Right renal pelvis (tissue), 4 donors: ENCODE measurements at places on chromosomes 1 and 21. TPM values are rescaled to one million over a fixed set of nuclear protein-coding genes. Genes with fewer than 3 reads are reported as not detected.

Gene SELP
- 7.4 TPM for polyA plus RNA-seq

DNA sequence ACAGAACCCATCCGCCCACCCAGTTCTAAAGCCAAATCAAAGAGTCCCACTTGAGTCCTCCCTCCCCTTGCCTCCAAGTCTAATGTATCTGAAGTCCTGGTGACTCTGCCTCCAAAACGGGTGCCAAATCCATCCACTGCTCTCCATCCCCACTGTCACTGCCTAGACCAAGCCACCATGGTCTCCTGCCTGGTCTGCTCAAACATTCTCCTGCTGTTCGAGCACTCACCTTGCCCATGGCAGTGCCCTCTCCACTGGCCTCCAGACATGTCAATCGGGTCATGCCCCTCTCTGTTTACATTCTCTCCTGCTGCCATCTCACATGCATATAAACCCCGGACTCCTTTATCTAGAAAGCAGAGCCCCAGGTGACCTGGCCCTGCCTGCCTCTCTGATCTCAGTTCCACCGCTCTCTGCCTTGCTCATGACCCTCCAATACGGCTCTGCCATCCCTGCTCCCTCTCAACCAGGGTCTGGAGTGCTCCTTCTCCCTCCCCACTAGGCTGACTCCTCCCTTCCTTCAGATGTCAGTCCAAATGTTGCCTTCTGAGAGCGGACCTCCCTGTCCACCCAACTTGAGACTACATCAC, 32.1 kb upstream of the MX1 start:
- DNase-seq, result no peak

Gene KCNC4
- polyA plus RNA-seq, result 5.9 TPM

DNA sequence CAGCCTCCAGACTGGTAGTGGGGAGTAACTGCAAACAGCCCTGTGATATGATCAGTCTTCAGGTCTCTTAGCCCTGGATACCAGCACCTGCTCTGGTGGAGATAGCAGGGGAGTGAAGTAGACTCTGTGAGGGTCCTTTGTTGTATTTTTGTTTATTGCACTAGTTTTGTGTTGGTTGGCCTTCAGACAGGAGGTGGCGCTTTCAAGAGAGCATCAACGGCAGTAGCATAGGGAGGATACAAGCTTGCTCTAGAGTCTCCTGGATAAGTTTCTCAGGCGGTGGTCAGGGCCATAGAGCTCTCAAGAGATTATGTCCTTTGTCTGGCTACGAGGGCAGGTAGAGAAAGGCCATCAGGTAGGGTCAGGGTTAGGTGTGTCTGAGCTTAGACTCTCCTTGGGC, 116.4 kb downstream of the USH2A start:
- no peak for DNase-seq

Gene DPH2
- polyA plus RNA-seq, result 24.7 TPM

GRCh38 chr21:44848821-44849521, 24.5 kb downstream of the PTTG1IP start:
- no peak for DNase-seq

- no peak for DNase-seq
Measured at GRCh38 chr1:8745749-8746390, 71.6 kb downstream of the RERE start.

DNA sequence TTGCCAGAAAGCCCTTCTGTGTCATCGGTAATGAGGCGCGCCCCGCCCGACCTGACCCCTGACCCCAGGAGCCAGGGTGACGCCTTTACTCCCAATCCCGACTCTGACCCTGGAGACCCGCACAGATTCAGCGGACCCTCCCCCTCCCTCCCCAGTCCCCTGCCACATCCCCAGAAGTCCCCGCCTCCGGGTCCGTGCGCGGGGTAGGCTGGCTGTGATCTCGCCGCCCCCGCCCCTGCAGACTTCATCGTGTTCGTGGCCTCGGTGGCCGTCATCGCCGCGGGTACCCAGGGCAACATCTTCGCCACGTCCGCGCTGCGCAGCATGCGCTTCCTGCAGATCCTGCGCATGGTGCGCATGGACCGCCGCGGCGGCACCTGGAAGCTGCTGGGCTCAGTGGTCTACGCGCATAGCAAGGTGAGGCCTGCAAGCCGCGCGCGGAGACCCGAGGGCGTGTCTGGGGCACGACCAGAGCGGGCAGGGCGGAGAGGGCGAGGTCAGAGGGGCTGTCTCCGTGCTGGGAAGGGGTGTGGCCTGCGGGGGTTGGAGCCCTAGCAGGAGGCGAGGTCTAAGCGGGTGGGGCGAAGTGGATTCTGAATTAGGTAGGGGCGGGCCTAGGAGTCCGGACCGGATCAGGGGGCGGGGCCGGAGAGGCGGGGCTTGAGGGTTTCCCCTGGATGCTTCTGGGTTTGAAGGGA, 34.8 kb downstream of the KCNQ4 start:
- no peak for DNase-seq

DNA sequence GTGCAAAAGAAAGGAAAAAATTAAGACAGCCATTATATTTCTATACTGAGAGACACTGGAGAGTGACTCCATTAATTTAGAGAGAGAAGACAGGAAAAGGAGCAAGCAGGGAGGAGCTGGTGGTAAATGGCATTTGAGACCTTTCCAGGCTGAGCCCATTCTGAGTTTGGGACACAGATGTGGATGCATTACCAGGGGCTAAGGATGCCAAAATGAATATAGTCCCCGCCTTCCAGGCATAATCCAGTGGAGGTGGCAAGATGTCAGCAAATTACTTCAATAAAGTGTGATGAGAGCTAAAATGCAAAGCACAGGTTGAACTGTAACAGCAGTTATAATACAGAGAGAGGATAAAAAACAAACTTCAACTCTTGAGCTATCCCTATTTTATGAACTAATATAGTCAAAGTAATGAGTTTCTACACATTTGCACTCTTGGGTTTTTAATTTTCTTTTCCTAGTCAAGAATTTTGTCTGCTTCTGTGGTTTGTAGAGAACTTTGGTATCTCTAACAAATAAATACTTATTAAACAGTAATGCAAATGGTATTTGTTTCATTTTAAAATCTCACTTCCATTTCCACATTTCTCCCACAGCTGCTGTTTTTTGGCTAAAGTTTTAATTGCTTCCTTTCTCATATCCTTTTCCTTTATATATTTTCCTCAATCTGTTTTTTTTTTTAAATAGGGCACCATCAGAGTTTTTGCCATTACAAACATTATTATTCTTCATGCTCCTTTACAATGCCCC, 228.2 kb upstream of the KCNK2 start:
- DNase-seq, result no peak

Gene ITLN1
- polyA plus RNA-seq, result 3.5 TPM

Gene ATAD3C
- polyA plus RNA-seq, result 1.4 TPM

- no peak for DNase-seq
Measured at GRCh38 chr21:36487641-36488307, 7.9 kb upstream of the CLDN14 start.

DNA sequence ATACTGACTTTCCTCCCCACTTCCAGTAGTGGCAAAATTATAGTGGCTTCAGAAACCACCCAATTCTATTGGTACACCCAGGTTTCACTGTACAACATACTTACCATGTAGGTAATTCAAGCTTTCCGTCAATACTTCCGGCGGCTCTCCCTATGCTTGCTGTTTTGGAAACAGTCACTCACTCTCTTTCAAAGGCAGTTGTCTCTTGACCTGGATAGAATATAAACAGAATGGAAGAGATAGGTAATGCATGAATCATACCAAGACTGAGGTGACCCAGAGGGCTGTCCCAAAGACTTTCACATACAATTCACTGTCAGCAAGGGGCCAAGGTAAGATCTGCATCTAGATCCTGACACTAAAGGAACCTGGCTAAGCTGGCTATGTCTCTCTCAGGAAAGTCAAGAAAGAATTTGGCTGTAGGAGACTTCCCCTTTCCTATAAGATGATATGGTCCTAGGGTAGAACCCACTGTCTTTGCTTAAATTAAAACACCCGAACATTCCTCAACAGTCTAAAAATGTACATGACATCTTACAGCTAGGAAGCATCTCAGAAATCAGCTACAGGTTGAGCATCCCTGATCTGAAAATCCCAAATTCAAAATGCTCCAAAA, 59.6 kb downstream of the LUZP1 start:
- DNase-seq, result no peak

- peak; percentile 40 for DNase-seq
Measured at GRCh38 chr1:26959722-26960624, at the start of gene KDF1. TSS of gene KDF1 (minus strand) at chr1:26960468. CDS start at chr1:26952380, 8,088 bp downstream.

DNA sequence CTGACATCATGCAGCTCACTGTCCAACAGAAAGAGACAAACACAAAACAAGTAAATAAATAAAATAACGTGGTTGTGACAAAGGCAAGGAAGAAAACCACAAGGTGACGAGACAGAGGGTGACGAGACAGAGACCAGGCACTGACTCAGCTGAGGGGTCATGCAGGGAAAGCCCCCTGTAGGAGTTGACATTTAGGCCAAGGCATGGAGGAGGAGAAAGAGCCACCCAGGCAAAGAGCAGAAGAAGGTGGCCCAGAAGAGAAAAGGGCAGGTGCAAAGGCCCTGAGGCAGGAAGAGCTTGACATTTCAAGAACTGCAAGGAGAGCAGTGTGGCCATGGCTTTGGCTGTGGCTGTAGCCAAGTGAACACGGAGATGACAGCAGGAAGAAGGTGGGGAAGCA, 65.1 kb upstream of the ID3 start:
- no peak for DNase-seq

- DNase-seq, result no peak
Measured at GRCh38 chr1:8660411-8660828, 157.0 kb downstream of the RERE start.

Gene KLHDC8A
- 2.4 TPM for polyA plus RNA-seq

- no peak for DNase-seq
Measured at GRCh38 chr1:161885003-161885402, 118.9 kb downstream of the ATF6 start.

DNA sequence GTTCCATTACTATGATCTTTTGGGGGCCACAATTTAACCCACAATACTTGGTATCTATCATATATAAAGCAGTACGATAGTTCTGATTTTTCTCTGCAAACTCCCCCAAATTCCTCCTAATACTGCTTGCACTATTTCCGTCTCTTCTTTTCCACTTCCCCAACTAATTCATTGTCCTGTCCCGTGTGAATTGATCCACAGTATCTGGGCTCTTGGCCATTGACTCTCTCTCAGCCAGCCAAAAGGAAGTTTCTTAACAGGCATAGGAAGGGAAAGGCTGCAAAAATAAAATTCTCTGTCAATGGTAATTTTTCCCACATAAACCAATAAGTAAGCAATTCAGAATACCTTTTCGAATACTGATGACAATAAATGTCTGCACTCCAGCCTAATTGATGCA, 91.7 kb upstream of the DSCAM start:
- no peak for DNase-seq

Gene HNRNPR
- 243 TPM for polyA plus RNA-seq

DNA sequence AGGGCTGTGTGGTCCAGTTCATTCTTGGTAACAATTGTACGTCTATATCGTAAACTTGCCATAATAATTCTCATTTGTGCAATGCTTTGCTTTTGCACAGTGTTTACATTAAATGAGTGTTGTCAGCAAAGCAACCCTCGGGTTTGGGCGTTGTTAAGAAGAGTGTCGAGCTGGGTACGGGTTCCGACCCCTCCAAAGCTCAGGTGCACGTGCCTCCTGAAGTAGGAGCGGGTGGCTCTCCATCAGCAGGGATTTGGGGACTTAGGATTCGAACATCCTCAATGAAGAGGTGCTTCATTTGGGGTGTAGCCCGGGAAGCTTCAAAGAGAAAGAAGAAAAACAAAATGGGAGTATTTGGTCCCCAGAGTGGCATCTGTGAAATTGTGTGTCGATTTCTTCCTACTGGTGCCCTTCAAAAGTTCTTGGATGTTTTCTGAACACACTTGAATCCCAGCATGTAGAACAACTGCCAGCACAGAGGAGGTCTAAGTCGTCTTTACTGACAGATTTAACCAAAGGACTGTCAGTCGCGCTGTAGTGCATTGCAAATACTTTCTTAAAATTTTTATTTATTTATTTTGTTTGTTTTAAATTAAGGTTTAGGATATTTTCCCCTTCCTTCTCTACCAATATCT, 1.1 kb downstream of the TRIM58 start:
- no peak for DNase-seq

DNA sequence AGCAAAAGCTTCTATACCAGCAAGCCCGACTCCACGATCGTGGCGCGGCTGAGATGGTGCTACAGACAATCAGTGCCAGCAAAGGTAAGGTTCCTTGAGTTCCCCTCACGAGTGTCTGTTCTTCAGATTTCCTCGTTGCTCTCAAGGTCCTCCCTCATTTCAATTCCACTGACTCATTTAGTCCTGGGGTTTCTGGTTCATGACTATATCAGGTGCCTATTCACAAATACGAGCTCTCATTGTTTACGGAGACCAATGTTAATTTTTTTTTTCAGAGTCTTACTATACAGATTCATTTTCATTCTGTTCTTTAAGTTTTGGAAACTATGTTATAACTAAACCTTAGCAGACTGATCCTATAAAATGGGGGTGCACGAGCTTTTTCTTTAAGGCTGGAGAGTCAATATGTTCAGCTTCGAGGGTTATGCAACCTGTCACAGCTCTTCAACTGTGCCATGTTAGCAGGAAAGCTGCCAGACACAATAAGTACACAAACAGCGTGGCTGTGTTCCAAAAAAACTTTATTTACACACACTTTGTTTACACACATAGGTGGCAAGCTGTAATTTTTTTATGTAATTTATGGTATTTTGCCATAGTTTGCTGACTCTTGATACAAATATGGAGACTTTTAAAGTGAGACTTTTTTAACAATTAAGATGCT, 134.3 kb downstream of the ZP4 start:
- DNase-seq, result no peak

DNA sequence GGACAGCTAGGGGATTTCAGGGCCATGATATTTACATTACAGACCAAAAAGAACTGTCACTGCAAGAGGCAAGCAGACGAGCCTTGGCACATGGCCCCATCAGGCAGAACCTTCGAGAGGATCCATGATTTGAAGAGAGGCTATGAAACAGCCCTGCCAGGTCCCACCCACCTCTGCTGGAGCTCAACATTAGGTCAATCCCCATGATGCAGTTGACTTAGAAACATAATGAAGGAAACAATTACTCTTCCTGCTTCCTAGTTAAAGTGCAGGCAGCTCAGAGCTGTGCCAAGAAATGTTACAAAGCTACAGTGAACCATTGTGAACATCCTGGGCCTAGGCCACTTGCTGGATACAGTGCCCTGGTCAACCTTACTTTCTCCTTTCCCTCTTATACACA, 41.7 kb upstream of the PTCH2 start:
- no peak for DNase-seq

DNA sequence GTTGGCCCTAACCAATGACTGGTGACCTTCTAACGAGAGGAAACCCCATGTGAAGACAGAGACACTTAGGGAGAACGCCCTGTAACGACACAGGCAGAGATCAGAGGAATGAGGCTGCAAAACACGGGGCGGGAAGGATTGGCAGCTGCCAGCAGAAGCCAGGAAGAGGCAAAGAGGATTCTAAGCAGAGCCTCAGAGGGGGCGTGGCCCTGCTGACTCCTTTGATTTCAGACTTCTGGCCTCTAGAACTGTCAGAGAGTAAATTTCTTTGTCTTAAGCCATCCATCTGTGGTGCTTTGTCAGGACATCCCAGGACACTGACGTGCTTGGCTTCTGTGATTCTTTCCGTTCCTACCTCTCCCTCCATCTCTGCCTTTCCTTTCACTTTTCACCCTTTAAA, 79.3 kb downstream of the SH3BGR start:
- DNase-seq, result no peak

- no peak for DNase-seq
Measured at GRCh38 chr21:20570824-20571232, 427.4 kb upstream of the NCAM2 start.

- DNase-seq, result no peak
Measured at GRCh38 chr1:211684331-211684730, 8.9 kb upstream of the NEK2 start.
